ENCODE measurements at places on chromosomes 11 and 22. TPM values are rescaled to one million over a fixed set of nuclear protein-coding genes. Genes with fewer than 3 reads are reported as not detected.
A peak's percentile ranks its signal among the peaks of the same experiment; 100 is the strongest.

STARD10 gene
- total RNA-seq, result 24.7 TPM

DKK3 gene
- total RNA-seq, result 17.1 TPM

DNA sequence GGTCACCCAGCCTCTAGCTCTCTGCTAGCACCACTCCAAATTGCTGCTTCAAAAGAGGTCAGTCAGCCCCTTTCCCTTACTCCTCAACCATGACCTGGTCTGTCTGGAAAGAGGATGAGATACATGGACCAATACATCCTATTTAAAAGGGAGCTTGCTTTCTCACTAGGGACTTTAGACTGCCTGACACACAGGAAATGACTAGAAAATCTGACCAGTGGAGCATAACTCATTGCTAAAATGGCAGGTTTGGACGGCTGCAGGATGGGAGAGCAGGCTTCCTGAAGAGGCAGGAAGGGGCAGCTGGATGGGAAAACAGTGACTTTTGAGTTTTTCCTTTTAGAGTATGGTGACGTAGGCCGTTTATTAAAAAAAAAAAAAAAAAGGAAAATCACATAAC, 25.3 kb downstream of the STIM1 start:
- no peak for DNase-seq

- no peak for DNase-seq
Observed at GRCh38 chr22:26072621-26073020, 96.6 kb upstream of the SEZ6L start.

PHLDA2 gene
- total RNA-seq, result 42.8 TPM

OR4A16 gene
- total RNA-seq, result not detected

DNA sequence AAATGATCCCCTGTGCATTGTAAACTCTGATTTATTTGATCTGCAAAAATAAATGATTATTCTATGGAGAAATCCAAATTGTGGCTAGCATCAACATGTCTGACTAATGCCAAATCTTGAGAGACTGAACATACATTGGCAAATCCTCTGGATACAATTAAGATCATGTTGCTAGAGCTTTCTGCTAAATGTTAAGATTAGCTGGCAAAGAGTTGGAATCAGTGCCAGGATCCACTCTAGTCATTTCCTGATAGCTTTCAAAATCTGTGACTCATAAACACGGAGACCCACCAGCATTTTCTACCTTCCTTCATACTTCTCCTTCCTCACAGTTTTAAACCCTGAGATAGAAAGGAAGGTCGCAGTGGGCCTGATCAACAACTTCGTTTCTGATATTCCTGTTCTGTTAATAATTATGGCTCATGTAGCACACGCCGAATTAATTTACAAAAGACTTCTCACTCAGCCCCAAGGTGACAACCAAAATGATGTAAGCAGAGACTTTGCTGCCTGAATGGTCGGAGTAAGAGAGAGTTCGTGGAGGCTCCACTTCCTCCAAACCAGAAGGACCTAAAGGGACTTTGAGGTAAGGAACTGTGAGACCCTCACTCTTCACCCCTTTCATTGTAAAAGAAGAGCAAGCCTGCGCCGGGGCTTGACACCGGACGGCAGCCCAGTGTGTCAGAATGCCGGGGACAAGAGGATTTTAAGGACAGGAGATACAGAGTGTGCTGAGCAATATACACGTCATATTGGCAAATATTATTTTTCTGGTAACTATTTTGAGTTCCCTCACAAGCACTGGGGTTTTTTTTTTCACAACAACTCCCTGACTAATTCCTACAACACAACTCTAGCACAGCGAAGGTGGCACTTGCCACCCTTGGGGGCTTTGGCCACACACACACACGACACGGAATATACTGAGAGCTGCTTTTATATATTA, 42.0 kb downstream of the SERPINH1 start:
- DNase-seq, result no peak

DNA sequence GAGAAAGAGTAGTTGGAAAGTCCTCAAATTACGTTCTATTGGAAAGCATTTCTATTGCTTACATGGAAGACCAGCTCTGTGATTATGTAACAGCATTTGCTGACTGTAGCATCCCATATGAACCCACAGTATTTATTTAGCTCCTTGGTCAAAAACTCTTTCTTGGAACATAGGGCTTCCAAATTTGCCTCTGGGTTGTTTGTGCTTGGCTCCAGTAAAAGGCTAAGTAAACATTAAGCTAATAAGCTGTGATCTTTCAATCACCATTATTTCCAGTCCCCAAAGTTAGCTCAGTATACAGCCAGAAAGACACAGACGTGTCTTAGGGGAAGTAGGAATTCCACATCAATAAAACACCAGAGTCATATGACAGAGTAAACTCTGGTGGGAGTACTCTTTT, 668.8 kb downstream of the DLG2 start:
- DNase-seq, result no peak

DNA sequence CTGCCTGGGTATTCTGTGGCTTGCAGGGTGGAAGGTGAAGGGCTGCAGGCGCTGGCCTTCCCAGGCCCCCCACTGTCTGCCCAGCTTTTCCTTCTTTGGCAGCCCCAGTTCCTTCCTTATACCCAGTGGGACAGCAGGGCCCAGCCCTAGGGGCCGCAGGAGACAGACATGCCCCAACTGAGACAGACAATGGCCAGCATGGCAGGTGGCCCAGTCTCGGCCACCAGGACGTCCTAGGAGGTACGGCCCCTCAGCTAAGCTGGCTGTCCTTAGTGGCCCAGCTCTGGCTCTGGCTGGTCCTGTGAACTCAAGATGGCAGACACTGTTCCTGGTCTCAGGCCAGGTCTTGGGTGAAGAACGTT, 35.9 kb downstream of the RTN4R start:
- DNase-seq, result no peak

- DNase-seq, result no peak
Observed at GRCh38 chr11:96215110-96215782, 127.7 kb downstream of the MAML2 start.

GRCh38 chr11:86571273-86571948, 101.0 kb downstream of the ME3 start:
- DNase-seq, result peak; percentile 91

DNA sequence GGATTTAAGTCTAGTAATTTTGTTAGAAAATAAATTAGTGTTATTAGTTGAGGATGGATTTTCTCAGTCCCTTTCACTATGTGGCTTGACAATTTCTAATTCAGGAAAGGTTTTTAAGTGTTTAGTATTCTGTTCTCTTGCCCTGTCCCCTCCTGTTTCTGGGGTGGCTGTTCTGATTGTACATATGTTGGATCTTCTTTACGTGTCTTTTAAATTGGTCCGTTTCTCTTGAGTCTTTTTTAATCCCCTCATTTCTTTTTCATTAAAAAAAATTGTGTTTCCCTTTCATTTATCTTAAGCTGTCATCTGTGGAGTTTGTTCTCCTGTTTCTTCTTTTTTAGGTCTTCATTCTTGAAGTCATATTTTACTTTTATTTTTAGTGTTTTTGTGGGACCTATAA, 12.5 kb downstream of the ZBED4 start:
- no peak for DNase-seq

- no peak for DNase-seq
Observed at GRCh38 chr11:133934599-133935550, 21.9 kb downstream of the IGSF9B start.

DNA sequence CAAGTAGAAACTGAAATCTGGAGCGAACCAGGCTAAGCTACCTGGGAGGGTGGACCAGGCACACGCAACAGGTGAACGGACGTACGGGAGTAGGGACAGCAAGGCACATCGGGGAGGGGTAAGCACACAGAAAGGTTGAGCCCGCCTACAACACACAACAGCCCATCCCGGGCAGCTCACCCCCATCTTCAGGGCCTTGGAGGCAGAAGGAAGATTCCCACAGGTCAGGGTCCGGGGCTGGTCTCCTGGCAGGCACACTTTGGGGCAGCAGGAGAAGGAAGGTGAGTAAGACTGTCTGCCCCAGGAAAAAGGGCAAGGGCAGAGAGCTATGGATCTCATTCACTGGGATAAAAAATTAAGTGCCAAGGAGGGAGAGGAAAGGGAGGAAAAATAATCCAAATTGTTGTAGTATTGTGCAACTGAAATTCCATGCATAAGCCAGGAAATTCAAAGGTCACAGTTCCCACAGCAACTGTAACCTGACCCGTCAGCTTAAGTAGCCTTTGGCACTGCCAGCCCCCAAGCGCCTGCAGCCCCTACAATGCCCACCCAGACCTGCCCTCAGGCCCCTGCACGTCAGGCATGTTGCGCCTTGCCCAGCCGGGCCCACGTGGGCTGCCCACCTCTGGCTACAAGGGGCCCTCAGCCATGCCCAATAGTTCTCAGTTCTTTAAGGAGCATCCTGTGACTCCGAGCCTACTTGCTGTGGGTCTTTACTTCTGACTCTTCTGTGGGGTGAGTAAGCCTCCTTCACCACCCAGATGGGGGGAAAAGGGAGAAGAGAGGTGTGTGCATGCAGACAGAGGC, 51.8 kb downstream of the MICAL3 start:
- no peak for DNase-seq

DNA sequence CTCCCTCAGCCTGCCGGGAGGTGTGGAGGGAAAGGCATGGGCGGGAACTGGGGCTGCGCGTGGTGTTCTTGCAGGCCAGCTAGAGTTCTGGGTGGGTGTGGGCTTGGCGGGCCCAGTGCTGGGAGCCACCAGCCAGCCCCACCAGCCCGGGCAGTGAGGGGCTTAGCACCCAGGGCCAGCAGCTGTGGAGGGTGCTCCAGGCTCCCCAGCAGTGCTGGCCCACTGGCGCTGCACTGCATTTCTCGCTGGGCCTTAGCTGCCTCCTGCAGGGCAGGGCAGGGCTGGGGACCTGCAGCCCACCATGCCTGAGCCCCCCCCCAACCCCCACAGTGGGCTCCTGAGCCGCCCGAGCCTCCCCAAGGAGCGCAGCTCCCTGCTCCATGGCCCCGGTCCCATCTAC, 304.2 kb downstream of the KCNA4 start:
- no peak for DNase-seq

DNA sequence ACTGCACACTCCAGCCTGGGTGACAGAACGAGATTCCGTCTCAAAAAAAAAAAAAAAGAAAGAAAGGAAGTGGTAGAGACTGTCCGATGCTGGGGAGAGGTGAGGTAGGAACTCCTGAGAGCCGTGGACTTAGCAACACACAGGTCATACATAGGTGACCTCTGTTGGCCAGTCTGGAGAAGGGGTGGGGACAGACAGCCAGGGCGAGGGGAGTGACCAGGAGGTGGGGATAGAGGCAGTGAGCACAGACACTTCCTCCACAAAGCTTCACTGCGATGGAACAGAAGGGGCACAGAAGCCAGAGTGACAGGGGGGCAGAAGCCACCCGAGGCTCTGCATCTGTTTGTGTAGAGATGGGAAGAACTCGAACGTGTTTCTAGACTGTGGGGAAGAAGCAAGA, 47.1 kb downstream of the MYH9 start:
- no peak for DNase-seq

DNA sequence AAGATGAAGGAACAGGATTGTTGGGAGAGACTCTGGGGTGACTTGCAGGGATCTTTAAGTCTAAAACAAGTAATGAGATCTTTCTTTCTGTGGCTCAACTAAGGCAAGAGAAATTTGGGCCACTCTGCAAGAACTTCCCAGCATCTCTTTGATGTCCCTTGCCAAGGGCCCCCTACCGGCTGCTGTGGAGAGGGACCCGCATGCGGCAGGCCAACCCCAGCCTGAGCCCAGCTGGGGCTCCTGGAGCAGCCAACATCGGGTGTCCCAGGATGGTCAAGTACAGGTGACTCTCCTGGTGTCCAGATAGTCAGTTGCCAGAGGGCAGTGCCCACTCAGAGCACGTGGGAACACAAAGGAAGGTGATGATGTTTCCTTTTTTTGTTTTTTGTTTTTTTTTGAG, 363.2 kb downstream of the TBC1D22A start:
- DNase-seq, result no peak

GAS2L1 gene
- total RNA-seq, result 8.0 TPM

DNA sequence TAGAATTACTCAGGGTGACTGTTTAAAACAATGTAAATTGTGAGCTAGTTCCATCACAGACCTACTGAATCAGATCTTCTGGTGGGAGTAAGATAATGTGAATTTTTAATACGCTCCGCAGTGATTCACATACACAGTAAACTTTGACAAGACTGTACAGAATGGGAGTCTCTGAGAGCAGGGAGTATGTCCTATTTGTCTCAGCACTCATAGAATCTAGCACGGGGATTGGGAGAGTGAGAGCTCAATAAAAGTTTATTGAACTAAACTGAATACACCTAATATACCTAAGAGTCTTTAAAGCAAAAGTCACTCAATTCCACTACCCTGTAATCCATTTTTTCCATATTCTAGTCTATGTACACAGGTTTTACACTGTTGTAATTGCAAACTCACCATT, 11.2 kb upstream of the GAB2 start:
- DNase-seq, result no peak

DNA sequence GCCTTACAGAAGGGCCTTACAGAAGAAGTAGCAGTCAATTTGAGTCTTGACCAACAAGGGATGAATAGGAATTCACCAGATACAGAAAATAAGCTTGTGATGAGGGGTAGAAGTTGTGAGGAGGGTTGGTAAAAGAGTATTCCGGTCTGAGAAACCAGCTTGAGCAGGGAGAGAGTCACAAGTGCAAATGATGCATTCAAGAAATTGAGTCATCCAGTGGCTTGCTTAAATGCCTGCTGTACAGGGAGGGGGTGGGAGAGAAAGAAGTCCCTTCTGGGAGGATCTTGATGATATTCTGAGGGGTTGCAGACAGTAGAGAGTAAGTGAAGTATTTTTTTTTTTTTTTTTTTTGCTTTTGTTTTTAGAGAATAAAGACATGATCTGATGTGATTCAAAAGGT, 9.2 kb downstream of the CCKBR start:
- DNase-seq, result no peak

DNA sequence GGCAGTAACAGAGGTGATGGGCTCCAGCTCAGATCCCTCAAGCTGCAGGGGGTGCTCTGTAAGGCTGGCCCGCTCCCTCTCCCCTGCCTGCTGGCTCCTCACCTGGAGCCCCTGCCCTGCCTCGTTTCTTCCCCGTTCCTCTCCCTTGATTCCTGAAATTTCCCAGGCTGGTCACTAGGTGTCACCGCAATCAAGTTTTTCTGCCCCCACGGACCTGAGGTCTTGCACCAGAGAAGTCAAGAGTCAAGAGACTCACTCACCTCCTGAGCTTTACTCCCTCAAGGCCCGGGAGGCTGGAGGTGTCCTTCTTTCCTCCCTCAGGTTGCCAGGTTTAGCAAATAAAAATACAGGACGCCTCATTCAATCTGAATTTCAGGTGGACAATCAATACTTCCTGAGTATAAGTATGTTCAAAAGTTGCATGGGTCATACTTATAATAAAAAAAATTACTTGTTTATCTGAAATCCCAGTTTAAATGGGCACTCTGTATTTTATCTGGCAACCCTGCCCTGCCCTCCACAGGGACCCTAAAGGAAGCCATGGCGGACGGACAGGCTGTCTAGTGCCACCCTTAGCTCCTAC, 69.2 kb downstream of the SCUBE1 start:
- DNase-seq, result peak; percentile 84

GRCh38 chr11:126518071-126518971, 162.8 kb downstream of the ST3GAL4 start:
- DNase-seq, result no peak

DNA sequence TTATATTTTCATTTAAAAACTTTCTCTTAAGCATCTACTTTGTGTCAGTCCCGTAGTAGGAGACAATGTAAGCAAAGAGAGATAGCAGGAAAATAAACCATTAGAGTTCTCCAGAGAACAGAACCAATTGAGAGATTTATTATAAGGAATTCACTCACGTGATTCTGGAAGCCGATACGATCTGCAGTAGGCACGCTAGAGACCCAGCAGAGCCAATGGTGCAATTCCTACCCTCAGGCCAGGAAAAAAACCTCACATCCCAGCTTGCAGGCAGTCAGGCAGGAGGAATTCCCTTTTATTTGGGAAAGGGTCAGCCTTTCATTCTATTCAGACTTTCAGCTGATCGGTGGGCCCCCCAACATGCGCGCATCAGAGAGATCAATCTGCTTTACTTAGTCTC, 7.3 kb upstream of the PLEKHA7 start:
- DNase-seq, result peak; percentile 63
